ENCODE measurements at places on chromosomes 11 and 22.

DNA sequence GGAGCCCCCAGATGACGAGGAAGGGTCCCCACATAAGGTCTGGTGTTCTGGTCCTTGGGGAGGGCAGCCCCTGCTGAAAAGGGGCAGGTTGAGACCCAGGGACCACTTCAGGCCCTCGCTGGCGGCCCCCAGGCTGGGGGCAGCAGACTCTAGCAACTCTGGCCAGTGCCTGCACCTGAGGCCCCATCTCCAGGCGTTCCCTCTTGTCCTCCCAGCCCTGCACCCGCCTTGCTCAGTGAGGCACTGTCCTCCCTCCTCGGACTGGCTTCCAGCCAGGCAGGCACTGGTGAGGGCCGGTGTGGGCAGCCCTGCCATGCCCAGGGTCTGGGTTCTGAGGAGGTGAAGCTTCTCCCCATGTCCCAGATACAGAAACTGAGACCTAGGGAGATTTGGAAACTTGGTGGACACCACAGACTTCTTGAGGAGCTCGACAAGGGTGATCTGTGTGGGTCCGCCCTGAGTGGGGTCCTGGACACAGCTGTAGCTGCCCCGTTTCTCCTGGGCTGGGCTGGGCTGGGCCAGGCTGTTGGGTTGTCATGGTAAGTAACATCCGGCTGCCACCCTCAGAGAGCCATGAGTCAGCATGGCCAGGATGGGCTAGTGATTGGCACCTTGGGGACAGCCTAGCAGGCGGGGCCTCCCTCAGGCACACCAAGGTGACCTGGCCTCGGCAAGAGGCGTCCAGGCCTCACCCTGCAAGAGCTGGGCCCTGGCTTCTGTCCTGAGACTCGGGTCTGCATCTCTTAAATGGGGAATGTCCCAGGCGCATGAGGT, 11.1 kb upstream of the PHLDA2 start:
- DNase-seq: no peak

- DNase-seq: no peak
Measured at GRCh38 chr11:128964463-128964930, 21.8 kb upstream of the TP53AIP1 start.

DNA sequence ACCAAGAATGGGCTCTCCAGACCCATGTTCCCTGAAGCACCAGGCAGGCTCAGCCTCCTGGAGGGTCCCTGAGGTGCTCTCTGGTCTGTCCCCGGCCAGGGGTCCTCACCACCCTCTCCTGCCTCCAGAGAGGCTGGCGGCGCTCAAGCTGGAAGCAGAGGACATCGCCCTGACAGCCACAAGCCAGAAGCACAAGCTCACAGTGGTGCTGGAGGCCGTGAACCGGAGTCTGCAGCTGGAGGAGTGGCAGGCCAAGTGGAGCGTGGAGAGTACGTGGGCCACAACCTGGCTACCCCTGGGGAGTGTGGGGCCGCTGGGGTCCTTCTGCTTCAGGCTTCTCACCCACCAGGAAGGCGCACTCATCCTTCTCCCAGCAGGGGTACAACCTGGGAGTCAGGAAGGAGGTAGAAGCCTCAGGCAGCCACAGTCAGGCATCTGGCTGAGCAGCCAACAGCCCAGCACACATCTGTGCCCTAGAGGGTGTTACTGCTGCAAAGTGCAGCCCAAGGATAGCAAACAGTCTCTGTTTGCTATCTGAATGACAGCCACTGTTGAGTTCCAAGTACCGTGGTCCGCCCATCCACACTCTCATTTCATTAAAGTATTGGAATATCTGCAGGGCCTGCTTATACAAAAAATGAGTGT, 8.4 kb downstream of the PARVG start:
- DNase-seq: no peak

DNA sequence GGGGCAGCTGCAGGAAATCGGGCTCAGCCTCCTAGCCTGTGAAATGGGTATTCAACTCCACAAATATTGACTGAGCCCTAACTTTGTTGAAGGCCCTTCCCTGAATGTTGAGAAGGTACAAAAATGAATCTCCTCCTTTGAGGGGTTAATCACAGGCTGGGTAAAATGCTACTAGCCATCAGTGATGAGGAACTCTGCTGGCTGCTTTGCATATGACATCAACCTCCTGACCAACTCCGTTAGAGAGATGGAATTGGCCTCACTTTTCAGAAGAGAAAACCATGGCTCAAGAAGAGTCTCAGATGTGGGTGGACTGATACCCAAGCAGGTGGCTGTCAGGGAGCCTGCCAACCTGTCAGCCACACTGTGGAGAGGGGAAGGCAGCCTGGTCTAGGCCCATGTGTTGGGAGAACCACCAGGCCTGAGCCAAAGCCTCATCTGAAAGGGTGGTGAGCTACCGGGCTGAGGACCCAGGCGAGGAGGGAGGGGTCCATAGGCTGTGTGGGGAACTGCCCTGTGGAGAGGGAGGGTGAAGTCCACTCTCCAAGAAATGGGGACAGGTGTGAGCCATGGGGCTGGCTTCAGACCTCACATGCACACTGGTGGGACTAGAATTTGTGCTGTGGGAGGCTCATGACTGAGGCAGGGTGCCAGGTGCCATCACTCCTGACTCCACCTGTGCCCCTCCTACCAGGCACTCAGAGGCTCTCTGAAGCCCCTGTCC, 11.8 kb downstream of the CDCA5 start:
- no peak for DNase-seq

- DNase-seq: peak; percentile 61
Measured at GRCh38 chr22:38114484-38115398, 4.3 kb upstream of the BAIAP2L2 start.

GRCh38 chr11:17604915-17605233, 57.8 kb downstream of the OTOG start:
- DNase-seq: no peak

- no peak for DNase-seq
Measured at GRCh38 chr22:26576026-26576680, 13.8 kb downstream of the TPST2 start.

DNA sequence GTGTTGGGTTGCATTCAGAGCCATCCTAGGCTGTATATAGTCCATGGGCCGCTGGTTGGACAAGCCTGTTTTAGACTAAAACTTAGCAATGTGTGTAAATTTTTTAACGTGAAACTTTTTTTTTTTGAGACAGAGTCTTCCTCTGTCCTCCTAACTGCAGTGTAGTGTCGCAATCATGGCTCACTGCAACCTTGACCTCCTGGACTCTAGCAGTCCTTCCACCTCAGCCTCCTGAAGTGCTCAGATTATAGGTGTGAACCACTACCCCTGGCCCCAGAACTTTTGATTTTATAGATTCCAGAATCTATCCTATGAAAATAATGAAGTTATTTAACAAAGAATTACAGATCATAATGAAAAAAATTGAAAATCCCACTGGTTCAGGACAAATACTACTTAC, 29.9 kb upstream of the PANX2 start:
- no peak for DNase-seq

- DNase-seq: no peak
Measured at GRCh38 chr11:100785148-100785983, 98.3 kb downstream of the ARHGAP42 start.

- DNase-seq: no peak
Measured at GRCh38 chr11:60362241-60362640, 16.1 kb upstream of the MS4A7 start.

DNA sequence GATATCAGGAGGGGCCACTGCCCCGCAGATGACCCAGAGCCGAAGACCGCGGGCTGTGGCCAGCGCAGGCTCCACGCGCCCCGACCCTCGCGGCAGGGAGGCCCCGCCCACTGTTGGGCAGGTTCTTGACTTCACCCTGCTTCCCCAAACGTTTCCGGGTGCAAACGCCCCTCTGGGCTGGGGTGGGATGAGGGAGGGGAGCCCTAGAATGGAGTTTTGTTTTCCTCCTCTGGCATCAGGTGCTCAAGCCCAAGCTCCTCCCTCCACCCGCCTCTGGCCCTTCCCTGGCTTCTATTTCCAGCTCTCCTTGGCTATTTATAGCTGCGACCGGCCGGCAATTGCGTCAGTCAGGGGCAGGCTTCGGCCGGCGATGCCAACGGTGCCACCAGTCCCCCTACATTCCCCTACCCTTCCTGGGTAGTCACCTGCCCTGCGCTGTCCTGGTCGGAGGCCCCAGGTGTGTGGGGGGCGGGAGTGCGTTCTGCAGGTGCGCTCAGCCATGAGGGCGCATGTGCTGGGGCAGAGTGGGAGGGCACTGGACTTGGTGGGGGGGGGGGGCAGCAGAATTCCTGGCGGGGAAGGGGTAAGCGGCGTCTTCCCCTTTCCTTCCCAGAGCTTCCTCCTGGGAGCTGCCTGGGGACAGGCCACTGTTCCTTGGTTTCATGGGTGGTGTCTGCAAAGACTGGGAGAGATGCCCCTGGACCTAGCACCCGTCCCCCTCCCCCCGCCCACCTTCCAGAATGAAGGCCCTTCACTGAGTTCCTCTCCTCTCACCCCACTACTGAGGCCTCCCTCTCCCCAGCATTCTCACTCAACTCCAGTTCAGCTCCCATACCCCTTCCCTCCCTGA, 23.6 kb downstream of the DUSP8 start:
- no peak for DNase-seq
